ENCODE measurements at places on chromosomes 11 and 22.

DNA sequence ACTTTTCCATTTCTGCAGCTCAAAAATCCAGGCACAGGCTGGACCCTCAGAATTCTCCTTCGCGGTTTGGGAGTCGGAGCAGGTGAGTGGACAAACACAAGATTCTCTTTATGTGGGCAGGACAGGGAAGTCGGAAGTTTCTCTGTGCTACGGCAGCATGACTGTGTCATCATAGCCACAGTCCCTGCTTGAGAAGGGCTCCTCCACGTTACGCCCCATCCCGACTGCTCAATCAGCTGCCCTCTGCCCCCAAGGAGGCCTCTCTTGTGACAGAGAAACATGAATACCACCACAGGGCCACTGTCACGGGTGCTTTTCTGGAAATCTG, 89.0 kb upstream of the SHISAL1 start:
- DNase-seq, result no peak

DNA sequence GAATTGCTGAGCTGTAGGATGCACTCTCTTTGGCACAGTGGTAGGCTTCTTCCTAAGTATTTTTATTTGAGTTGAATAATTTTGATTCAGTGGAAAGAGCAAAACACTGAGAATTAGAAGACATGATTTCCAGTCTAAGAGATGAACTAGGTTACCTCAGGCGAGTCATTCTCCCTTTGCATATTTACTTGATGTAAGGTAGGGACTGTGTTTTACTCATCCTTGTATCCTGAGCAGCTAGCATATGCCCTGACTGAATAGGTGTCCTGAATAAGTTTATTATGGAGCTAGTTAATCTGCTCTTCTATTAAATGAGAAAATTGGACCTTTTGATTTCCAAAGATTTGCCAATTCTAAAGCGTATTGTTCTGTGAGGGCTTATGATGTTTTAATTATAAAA, 50.7 kb downstream of the STIM1 start:
- no peak for DNase-seq

GRCh38 chr11:65857853-65858680, at the start of gene CFL1:
Gene CFL1, minus strand, starts transcription at chr11:65858180. Its CDS starts 81 bp downstream, at chr11:65858099.
- DNase-seq, result peak; percentile 85

DNA sequence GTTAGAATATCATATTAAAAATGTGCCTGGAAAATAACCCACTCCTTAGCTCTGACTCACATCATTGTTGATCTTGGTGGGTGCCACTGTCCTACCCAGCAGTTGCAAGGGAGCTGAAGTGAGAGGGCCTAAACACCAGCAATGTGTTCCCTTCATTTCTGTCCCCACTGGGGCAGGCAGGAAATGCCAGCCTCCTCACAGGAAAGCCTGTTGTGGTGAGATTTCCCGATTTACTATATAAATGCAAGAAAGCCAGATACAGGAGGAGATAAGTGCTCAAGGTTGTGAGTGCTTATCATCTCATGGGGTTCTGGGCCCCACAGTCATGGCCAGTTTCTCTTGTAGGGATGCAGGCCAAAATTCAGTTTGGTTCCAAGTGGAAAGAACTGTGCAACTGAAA, 15.8 kb upstream of the FLI1 start:
- no peak for DNase-seq
